ENCODE measurements at places on chromosomes 4 and X.

GRCh38 chrX:119040432-119040831 lies 32.4 kb upstream of the CT47C1 start:
- no peak for DNase-seq

- DNase-seq, result peak; percentile 44
Measured at GRCh38 chr4:37970702-37971101, 10.5 kb downstream of the PTTG2 start.

- no peak for DNase-seq
Measured at GRCh38 chrX:122475306-122475705, 708.8 kb upstream of the GRIA3 start.

DNA sequence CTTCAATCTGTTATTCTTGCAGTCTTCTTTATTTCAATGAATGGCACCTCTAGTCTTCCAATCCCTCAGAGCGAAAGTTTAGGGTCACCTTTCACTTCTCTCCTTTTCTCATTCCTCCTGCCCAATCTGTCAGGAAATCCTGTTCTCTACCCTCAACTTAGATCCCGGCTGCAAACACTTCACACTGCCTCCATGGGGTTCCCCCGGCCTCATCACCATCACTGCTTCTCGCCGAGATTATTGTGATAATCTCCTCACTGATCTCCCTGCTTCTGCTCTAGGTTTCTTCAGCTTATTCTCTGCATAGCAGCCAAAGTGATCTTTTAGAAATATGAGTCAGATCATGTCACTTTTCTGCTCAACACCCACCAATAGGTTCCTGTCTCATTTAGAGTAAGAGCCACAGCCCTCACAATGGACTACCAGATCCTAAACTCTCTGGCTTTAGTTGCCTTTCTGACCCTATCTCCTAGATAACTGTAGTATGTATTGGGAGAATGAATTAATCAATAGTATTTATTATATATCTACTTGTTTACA lies 43.6 kb upstream of the TBC1D9 start:
- no peak for DNase-seq

- no peak for DNase-seq
Measured at GRCh38 chr4:123443401-123444289, 47.0 kb downstream of the SPRY1 start.

- DNase-seq, result no peak
Measured at GRCh38 chr4:54543088-54543795, 114.5 kb upstream of the KIT start.

- no peak for DNase-seq
Measured at GRCh38 chrX:41045960-41046567, 39.2 kb upstream of the USP9X start.

DNA sequence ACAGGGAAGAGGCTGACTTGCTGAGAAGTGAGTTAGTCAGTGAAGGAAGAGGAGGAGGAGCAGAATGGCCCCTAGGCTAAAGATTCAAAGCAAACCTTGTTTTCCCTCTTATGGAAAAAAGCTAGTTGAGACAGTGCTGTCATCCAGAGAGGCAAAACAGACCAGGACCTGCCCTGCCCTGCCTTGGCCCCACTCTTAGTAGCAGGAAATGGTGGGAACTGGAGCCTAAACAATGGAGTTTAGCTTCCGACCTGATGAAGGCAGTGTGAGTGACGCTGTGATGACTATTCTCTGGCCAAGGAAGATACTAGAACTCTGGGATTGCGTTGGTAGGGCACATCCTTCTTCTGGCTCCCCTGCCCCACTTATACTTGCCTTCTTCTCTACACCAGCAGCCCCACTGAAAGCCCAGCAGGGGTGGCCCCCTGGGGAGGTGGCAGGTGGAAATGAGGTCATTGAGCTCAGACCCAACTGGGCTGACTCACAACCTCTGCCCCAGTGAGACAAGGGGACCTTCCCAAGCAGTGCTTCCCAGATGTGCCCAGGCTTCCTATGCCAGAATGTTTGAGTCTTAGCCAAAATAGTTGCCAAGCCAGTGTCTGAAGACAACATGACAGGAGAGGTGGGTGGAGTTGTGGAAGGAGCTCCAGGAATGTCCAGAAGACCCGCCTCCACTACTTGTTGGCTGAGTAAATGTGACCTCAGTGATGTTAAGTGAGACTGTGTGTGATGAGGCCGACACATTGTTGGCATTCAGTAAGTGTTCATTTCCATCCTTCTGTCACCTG lies 38.8 kb downstream of the MSN start:
- peak; percentile 24 for DNase-seq

DNA sequence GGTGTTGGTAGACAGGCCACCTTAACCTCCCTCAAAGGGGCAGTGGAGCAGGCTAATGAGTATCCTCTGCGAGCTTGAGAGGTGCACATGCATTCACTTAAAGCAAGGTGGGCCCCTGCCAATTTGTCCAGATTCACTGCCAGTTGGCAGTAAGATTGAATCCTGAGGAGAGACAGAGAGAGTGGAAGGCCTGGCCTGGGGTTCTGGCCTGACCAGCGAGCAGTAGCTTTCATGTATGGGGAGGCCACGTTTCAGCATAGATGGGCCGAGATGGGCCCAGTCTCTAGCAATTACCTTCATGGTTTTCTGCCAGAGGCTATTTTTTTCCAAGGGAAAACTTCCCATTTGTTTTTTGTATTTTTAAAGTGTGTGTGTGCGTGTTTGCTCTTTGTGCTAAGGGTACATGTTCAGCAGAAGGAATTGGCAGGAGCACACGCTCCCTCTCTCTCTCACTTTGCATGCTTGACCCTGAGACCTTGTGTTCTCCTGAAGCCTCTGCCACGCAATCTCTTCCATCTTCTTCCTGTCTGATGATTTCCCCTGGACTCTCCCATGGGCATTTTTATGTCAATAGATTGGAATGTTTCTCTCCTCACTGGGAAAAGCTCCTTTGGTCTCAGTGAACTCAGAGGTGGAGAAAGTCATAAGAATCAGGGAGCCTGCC lies 215.8 kb upstream of the SFRP2 start:
- no peak for DNase-seq

DNA sequence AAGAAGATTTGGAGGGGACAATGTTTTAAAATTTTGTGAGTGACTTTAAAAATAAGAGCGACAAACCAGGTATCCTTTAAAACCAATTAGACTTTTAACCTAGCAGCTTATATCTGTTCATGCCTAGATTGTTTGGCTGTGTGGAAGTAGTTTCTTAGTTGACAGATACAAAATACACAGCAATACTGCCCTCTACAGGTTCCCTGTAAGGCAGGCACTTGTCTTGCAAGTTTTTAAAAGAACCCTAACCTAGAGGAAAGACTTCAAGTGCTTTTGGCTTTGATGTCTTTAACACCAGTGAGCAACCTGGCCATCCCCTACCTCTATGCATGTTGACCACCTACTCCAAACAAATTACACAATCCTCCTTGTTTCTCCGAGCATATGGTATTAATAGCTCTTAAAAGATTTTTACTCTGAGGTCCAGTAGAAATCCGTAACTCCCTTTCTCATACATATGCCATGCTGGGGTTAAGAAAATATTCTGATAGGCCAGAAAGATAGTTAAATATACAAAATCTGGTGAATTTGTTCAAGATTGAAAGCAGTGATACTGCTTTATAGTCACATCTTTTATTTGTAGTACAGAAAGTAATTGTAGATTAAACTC lies 273.0 kb downstream of the ARHGAP24 start:
- no peak for DNase-seq

GRCh38 chr4:185016101-185016940 lies 2.0 kb upstream of the HELT start:
- no peak for DNase-seq

- no peak for DNase-seq
Measured at GRCh38 chr4:188534917-188535316, 395.7 kb downstream of the TRIML1 start.

DNA sequence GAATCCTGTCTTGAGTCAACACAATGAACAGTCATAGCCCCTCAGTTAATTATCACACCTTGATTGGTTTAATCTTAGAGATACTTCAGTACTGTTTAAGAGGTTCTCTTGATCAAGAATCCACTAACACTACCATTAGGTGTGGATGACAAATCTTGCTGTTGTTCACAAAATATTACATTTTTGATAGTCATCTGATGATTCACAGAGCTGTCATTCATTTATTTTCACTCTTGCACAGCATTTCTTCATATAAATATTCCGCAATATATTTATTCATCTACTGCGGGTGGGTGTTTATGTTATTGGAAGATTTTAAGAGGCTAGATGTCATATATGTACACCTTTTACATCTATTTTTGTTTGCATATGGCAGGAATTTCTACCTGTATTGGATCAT lies 1138.1 kb upstream of the PRKX start:
- no peak for DNase-seq

DNA sequence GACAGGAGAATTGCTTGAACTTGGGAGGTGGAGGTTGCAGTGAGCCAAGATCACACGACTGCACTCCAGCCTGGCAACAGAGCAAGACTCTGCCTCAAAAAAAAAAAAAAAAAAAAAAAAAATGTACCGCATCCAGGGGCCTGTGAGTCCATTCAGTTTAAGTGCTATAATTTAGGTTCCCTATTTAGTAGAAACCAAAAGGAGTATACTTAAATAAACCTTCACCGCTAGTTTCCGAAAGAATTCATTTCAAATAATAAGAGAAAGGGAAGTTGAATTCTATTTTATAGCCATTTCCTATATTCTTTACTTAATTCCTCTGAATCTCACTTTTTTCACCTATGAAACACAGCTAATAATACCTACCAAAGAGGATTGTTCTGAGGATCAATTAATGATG lies 20.8 kb upstream of the LRBA start:
- DNase-seq, result no peak

Data from activated CD8-positive, alpha-beta memory T cell treated with anti-CD3 and anti-CD28 coated beads for 4 hours (primary cell).